ENCODE measurements at places on chromosomes 5 and 9. TPM values are rescaled to one million over a fixed set of nuclear protein-coding genes. Genes with fewer than 3 reads are reported as not detected.

The KLF4 gene
- total RNA-seq = 1.5 TPM

The SPINK4 gene
- total RNA-seq = not detected

The DOCK2 gene
- 321 TPM for total RNA-seq

The PCDH12 gene
- total RNA-seq = 0.12 TPM

The ERAP2 gene
- total RNA-seq = 105 TPM

The F2RL1 gene
- total RNA-seq = 0.82 TPM

The KIAA1191 gene
- total RNA-seq = 50.0 TPM

The PTAR1 gene
- total RNA-seq = 40.5 TPM

The HRH2 gene
- 6.8 TPM for total RNA-seq

The TTC16 gene
- total RNA-seq = 5.2 TPM

The GPR151 gene
- not detected for total RNA-seq

The ORM2 gene
- not detected for total RNA-seq

The PHF24 gene
- not detected for total RNA-seq

The STKLD1 gene
- total RNA-seq = 1.4 TPM

The LRRC19 gene
- total RNA-seq = not detected

The PDE6A gene
- not detected for total RNA-seq

The CERCAM gene
- 12.2 TPM for total RNA-seq

The NR6A1 gene
- total RNA-seq = 0.44 TPM

The CENPK gene
- 94.6 TPM for total RNA-seq

The PPP2CA gene
- 123 TPM for total RNA-seq

The TAF7 gene
- 57.3 TPM for total RNA-seq

The PTPN3 gene
- total RNA-seq = 0.50 TPM

The TCF7 gene
- 7.9 TPM for total RNA-seq

The ACER2 gene
- total RNA-seq = 1.9 TPM

The ADCY2 gene
- total RNA-seq = not detected

The STPG3 gene
- not detected for total RNA-seq

The ARHGEF28 gene
- total RNA-seq = not detected

The PCDHB15 gene
- total RNA-seq = not detected

The GCNT1 gene
- total RNA-seq = 23.0 TPM

The SCGB3A2 gene
- total RNA-seq = not detected

The RXRA gene
- 0.91 TPM for total RNA-seq

The MAML1 gene
- total RNA-seq = 34.7 TPM

The SLC45A2 gene
- total RNA-seq = not detected

The P4HA2 gene
- 19.4 TPM for total RNA-seq

The COL15A1 gene
- 0.45 TPM for total RNA-seq

The PCDHGB7 gene
- total RNA-seq = not detected

The WNT8A gene
- not detected for total RNA-seq

The TAF11L10 gene
- not detected for total RNA-seq

The DMRT3 gene
- not detected for total RNA-seq

Measured in activated CD8-positive, alpha-beta memory T cell treated with anti-CD3 and anti-CD28 coated beads, Interleukin-2, amount 10 ng/mL, durations not matched to agents 7 days and 5 days (primary cell).